ENCODE measurements at places on chromosomes 12 and 14. TPM values are rescaled to one million over a fixed set of nuclear protein-coding genes. Genes with fewer than 3 reads are reported as not detected.

The SLC2A14 gene
- not detected for polyA plus RNA-seq

The NKX2-1 gene
- not detected for polyA plus RNA-seq

The PROX2 gene
- polyA plus RNA-seq, result not detected

The SERPINA12 gene
- polyA plus RNA-seq, result not detected

The NINJ2 gene
- 15.8 TPM for polyA plus RNA-seq

The TNS2 gene
- not detected for polyA plus RNA-seq

The A2ML1 gene
- not detected for polyA plus RNA-seq

The ATP2B1 gene
- polyA plus RNA-seq, result 102 TPM

The LMO3 gene
- not detected for polyA plus RNA-seq

The TAS2R19 gene
- not detected for polyA plus RNA-seq

The DIO2 gene
- polyA plus RNA-seq, result not detected

The PITPNM2 gene
- 0.95 TPM for polyA plus RNA-seq

The PYM1 gene
- 76.5 TPM for polyA plus RNA-seq
